ENCODE measurements at places on chromosomes 6 and 20.

- DNase-seq = no peak
Observed at GRCh38 chr6:54775576-54775975, 71.0 kb upstream of the FAM83B start.

- DNase-seq = no peak
Observed at GRCh38 chr6:169827290-169827717, 75.9 kb downstream of the ERMARD start.

DNA sequence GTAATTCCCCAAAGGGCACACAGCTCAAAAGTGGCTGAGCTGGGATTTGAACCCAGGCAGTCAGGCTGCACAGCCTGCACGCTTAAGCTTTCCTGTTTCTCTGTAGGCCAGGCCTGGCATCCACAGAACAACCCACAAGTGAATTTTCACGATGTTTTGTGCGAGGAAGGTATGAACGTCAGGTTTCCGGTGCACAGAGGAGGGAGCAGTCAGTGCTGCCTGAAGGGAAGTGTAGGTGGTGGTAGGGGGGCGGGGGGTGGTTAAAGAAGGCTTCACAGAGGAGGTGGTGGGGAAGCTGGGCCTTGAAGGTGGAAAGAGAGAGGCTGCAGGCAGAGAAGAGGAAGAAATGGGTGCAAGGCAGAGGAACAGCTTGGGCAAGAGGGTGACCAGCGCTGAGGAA is 14.1 kb downstream of the KCNB1 start:
- no peak for DNase-seq

DNA sequence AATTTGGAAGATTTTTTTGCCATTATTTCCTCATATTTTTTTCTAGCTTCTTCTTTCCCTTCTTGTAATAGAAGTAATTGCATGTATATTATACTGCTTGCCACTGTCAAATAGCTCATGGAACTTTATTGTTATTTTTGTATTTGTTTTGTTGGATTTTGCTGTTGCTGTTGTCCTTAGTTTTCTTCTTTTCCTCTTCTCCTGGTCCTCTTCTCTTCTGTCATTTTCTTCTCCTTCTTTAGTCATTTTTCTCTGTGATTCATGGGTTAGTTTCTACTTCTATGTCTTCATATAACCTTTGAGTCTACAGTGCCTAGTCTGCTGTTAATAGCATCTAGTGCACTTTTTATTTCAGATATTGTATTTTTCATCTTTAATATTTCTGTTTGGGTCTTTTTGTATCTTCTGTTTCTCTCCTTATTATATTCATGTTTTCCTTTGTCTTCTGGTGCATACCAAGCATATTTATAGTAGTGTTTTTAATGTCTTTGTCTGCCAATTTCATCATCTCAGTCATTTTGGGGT is 226.2 kb downstream of the HIVEP2 start:
- DNase-seq = no peak

GRCh38 chr20:3889489-3890397 is 556 bp downstream of the PANK2 start:
- peak; percentile 44 for DNase-seq

GRCh38 chr6:108947114-108947854 is 99.1 kb downstream of the ARMC2 start:
- DNase-seq = no peak

DNA sequence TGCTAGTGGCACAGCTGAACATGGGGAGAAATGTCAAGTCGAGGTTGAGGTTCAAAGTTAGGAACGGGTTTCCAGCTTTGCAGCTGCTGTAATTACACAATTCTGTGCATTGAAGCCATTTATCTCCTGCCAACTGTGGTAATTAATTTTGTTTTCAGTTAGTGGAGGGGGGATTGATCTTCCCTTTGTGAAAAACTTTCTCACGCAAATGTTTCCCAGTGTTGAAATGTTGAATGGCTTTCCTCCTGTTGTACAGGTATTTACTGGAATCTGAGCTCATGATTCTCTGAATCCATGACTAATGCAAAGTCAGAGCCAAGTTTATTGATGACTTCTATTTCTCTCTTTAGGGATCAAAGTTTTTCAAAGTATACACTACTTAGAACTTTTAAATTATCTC is 198.4 kb upstream of the SLC35B3 start:
- DNase-seq = no peak

DNA sequence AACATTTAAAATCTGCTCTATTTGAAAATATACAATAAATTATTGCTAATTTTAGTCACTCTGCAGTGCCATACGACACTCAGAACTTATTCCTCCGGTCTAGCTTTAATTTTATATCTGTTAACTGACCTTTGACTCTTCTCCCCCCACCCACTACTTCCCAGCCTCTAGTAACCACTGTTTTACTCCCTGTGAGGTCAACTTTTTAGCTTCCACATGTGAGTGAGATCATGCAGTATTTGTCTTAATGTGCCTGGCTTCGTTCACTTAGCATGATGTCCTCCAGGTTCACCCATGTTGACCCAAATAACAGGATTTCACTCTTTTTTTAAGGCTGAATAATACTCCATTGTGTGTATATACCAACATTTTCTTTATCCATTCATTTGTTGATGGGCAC is 80.8 kb downstream of the RPP40 start:
- no peak for DNase-seq

DNA sequence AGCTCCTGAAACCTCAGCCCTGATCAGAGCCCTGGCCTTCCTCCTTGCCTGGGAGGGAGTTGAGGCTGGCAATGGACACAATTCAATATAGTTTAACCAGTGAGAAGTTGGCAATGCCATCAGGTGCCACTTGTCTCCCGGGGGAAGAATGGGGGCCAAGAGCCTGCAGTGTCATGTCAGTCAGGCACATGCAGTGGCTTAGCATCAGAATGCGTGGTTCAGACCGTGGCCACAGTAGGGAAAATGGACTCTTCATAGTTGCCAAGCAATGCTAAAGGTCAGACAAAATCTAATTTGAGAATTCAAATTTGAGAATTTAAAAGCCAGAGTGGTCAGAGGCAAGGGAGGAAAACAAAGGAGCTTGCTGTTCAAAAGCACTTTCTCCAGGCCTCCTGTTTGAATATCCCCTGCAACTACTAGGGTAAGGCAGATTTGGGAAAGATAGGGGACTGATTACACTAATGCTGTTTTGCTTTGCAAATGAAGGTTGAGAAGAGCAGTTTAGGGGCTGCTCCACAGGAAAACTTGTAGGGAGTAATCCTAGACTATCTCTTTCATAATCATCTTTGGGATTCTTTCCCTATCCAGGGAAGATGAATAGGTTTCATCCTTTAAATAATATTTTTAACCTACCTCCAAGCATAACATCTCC is 33.1 kb upstream of the CLIC5 start:
- no peak for DNase-seq

DNA sequence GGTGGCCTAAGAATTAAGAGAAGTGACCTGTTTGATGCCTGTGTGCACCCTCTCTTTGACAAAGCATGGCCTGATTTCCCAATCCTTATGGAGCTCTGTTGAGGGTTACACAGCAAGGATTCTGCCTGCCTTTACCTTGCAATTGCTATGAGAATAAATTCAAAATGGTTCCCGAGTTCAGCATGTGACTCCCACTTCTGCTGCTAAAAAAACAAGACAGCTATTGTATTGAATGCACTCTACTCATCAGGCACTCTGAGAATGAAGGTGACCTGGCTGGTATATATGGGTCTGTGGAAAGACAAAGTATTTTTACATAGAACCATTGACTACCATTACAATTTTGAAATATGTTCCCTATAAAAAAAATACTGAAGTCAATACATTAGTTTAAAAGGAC is 190.3 kb downstream of the ATXN1 start:
- no peak for DNase-seq

Measured in COR-L47 (cell line).